ENCODE measurements at places on chromosomes 5 and 9. TPM values are rescaled to one million over a fixed set of nuclear protein-coding genes. Genes with fewer than 3 reads are reported as not detected.

PCDHB14 gene
- total RNA-seq = under 0.01 TPM

MTAP gene
- 86.4 TPM for total RNA-seq

DNLZ gene
- 5.5 TPM for total RNA-seq

HMMR gene
- total RNA-seq = 46.3 TPM

SNCAIP gene
- total RNA-seq = not detected

SPINK7 gene
- not detected for total RNA-seq

RGS7BP gene
- total RNA-seq = not detected
